ENCODE measurements at places on chromosomes 1 and 21.

DNA sequence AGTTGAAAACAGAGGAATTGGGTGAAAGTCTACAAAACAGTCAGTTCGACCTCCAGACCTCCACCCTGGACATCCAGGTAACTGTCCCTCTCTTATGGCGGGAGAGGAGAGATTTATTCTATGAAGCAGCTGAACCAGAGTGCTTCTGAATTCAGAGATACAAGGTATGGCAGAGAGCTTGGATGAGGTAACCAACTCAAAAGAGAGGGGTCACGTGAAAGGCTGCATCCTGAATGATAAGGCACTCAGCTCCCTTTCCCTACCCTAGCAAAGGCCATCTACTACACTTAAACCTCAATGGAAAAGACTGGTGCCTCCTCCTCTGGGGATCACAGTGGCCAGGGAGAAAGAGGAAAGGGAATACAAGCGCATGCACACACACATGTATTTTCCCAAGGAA lies 88.4 kb upstream of the KCNA3 start:
- DNase-seq = no peak

DNA sequence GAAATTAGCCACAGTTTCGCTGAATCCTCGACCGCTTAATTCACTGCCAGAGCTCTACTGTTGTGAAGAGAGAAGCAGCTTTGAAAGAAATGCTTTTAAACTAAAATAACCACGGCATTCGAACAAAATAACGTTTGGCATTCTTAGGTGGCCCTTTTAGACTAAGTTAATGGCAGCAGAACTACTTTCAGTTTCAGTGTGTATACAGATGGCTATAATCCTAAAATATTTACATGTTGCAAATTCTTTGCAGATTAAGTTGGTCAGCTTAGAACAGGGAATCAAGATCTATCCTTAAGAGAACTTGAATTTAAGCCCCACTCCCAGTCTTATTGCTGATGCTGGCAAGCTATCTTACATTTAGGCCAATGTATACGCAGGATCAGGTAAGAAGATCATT lies 62.7 kb downstream of the ADSS2 start:
- no peak for DNase-seq

DNA sequence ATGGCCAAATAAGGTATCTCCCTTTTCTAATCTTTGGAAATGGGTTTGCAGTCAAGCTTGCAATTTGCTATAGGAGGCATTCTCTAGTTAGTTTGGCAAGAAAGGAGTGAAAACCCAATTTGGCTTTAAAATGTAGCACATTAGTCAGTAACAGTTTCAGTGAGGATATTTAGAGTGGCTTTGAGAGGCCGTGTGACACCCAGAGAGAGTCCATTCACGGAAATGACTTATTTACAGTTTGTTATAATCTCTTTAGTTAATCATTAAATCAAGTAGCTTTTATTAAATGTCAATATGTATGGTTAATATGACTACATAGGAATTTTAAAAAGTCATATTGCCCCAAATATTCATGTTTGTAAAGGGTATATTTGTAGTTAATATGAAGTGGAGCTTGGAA lies 9.6 kb downstream of the ZBTB18 start:
- DNase-seq = no peak

GRCh38 chr21:37157938-37158337 lies 84.9 kb downstream of the TTC3 start:
- DNase-seq = no peak

DNA sequence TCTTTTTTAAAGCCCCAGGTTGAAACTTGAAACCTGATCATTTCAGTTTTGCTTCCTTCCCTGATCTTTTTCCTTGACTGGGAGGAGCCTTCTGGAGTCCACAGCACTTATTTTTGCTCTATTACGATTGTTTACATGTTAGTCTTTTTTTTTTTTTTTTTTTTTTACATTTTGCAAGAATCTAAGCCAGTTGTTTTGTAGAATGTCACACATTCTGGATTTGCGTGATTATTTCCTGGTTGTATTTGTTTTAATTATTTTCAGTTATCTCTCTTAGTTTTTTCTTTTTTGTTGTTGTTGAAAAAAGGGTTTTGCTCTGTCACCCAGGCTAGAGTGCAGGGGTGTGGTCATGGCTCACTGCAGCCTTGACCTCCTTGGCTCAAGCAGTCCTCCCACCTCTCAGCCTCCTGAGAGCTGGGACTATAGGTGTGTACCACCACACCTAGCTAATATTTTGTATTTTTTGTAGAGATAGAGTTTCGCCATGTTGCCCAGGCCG lies 32.8 kb downstream of the OSBPL9 start:
- no peak for DNase-seq

DNA sequence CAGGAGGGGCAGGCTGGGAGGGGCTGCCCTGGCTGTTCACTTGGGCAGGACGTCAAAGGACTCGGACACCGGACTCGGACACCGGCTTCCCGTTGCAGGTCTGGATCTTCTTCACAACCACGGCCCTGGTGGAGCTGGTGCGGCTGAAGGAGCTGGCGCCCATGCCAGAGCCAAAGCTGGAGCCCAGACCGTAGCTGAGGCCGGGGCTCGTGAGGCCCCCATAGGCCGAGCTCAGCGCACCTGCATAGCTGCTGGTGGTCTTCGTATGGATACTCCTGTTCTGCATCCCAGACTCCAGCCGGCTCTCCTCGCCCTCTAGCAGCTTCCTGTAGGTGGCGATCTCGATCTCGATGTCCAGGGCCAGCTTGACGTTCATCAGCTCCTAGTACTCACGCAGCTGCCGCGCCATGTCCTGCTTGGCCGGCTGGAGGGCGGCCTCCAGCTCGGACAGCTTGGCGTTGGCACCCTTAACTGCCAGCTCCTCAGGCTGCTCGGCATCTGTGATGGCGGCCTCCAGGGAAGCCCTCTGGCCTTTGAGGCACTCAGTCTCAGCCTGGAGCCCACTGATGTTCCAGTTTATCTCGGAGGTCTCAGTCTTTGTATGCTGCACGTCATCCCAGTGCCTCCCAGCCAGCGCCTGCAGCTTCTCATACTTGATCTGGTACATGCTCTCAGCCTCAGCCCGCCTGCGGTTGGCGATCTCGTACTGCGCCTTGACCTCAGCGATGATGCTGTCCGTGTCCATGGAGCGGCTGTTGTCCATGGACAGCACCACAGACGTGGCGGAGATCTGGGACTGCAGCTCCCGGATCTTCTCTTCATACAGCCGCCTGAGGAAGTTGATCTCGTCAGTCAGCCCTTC lies 15.1 kb upstream of the KLF17 start:
- no peak for DNase-seq

DNA sequence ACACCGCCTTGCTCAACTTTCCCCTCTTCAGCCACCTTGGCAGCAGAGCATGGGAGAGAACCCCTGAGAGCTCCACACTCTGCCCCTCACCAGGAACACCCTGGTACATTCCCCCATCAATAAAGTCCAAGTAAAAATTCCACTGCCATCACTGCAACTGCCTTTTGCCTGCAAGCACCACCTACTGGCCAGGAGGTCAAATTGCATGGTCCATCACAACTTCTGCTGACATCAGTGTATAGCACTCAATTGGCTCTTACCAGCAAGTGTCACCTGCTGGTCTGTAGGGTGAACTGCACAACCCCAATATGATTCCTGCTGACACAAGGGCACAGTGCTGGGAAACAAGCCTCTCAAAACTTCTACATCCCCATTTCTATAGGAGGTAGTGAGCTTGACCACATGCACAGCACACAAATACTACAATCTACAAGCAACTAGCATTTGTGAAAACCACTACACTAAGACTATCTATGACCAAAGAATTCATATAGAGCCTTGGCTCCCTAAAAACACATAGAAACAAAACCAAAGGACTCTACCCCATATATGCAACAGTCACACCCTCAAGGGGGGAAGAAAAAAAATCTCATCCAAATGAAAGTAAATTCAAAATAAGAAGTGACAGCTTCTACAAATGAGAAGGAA lies 69.2 kb downstream of the FASLG start:
- DNase-seq = peak; percentile 37

- no peak for DNase-seq
Observed at GRCh38 chr1:52520148-52520547, 32.7 kb downstream of the TUT4 start.

- DNase-seq = no peak
Observed at GRCh38 chr1:110051262-110051648, 16.8 kb downstream of the STRIP1 start.

- no peak for DNase-seq
Observed at GRCh38 chr1:70459496-70460225, 48.6 kb downstream of the CTH start.

DNA sequence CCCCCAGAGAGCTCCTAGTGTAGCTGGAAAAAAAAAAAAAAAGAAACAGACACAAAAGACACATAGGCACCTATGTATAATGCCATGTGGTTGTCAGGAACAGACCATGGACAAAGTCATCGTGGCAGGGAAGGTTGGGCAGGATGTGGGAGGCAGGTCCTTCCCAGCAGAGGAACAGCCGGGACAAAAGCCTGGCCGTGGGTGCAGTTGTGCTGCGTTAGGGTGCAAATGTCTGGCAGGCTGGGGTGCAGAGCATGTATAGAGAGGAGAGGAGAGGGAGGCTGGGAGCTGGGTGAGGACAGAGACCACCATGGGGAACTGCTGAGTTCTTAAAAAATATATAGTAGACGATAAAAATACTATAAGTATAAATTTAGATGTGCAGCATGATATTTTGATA lies 125.7 kb upstream of the C1orf174 start:
- DNase-seq = no peak

GRCh38 chr1:150874455-150875196 lies 1.8 kb downstream of the ARNT start:
- DNase-seq = no peak

DNA sequence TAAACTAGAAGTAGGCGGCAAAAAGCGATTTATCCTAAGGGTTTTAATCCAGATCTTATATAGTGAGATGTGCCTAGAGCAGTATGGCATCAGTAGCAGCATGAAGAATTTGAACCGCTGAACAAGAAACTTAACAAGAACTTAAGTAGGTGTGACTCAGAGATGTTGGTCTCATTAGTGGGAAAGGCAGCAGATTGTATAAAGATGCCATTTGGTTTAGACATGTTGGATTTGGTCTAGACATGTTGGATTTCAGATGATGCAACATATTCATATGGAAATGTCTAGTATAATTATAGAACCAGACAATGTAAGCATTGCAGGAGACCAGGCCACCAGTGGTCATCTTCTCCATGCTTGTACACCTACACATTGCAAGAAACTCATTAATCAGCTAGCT lies 42.1 kb upstream of the ZP4 start:
- no peak for DNase-seq

DNA sequence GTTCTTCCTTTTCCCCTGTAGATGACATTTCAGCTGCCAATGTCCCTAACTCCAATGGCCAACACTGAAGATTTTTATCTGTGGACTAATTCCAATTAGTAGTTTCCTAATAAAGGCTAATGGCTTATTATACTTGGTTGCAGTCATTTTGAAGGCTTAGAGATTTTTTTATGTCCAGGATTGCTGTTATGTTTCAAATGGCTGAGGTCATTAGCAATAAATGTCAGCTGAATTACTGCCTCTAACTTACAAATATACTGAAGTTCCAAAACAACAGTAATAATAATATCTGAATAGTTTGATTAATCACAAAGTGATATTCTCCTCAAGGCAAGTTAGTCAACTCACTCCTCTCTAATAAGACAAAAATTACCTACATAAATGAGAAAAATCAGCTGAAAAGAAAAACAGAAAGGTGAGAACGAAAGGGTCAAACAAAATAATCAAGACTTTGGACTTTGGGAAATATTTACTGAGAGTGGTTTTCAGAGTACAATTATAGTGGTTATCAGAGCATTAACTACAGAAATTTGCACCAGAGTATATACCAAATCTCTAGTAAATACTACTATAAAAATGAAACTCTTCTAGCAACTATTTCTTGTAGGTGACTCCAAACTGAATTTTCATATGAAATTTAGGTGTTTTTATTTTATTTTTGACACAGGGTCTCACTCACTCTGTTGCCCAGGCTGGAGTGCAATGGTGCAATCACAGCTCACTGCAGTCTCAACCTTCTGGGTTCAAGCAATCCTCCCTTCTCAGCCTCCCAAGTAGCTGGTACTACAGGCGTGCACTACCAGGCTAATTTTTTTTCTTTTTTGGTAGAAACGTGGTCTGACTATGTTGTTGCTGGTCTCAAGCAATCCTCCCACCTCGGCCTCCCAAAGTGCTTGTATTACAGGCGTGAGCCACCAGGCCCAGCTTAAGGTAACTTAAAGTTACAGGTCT lies 3.5 kb downstream of the ZZZ3 start:
- no peak for DNase-seq

DNA sequence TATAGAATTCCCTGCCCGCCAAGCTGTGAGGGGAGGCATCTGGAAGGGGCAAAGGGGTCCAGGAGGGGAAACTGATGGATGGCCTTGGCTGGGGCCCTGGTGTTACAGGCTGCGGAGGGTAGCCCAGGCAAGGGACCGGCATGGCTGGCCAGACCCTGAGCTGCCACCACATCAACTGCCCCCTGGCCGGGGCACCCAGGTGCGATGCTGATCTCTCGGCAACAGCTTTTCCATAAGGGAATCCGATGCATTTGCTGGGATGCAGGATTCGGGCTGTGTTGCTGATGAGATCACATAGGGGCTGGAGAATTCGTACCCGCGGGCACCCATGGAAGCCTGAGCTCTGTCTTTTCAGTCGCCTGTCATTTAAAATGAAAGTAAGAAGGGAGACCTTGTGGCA lies 73.7 kb downstream of the PRDM16 start:
- DNase-seq = no peak

GRCh38 chr1:65420590-65421350 lies at the start of the genes LEPR and LEPROT:
Gene LEPR (plus strand): TSS chr1:65420668. CDS start chr1:65565566, 144,898 bp downstream.
Gene LEPROT (plus strand): TSS chr1:65420668. CDS start chr1:65420725, 57 bp downstream.
- DNase-seq = no peak

GRCh38 chr21:44450402-44450801 lies 4.9 kb upstream of the LRRC3 start:
- no peak for DNase-seq
